ENCODE measurements at places on chromosomes 3 and 15.
A peak's percentile ranks its signal among the peaks of the same experiment; 100 is the strongest.

- no peak for DNase-seq
Observed at GRCh38 chr3:11768604-11769003, 78.1 kb downstream of the TAMM41 start.

GRCh38 chr15:53862386-53862785, 102.9 kb upstream of the WDR72 start:
- DNase-seq, result no peak

- DNase-seq, result no peak
Observed at GRCh38 chr15:60898896-60899295, 330.2 kb downstream of the RORA start.

- no peak for DNase-seq
Observed at GRCh38 chr3:146170591-146170990, 9.6 kb upstream of the PLOD2 start.

- DNase-seq, result no peak
Observed at GRCh38 chr3:188139466-188139865, 14.5 kb upstream of the LPP start.

GRCh38 chr3:128794770-128795649, 69.0 kb downstream of the RAB7A start:
- no peak for DNase-seq

- no peak for DNase-seq
Observed at GRCh38 chr3:135871311-135871710, 94.2 kb upstream of the PPP2R3A start.

GRCh38 chr3:195897081-195897852, 11.1 kb downstream of the TNK2 start:
- DNase-seq, result no peak

GRCh38 chr3:55955891-55956477, 468.9 kb upstream of the WNT5A start:
- no peak for DNase-seq

DNA sequence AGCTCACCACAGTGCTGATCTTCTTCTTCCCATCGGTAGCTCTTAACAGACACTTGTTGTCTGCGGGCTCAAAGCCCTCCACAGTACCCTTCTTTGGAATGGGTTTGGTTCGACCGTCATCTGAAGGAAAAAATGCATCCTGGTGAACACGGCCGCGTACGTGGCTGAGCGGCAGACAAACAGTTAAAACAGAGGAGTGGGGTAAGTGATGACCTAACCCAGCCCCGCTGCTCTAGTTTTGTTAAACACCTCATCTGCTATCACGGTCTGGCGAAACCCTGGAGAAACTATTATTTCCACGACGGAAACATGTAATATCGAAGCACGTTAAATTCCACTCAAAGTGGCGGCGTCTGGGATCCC, 725 bp downstream of the SRP14 start:
- DNase-seq, result no peak

DNA sequence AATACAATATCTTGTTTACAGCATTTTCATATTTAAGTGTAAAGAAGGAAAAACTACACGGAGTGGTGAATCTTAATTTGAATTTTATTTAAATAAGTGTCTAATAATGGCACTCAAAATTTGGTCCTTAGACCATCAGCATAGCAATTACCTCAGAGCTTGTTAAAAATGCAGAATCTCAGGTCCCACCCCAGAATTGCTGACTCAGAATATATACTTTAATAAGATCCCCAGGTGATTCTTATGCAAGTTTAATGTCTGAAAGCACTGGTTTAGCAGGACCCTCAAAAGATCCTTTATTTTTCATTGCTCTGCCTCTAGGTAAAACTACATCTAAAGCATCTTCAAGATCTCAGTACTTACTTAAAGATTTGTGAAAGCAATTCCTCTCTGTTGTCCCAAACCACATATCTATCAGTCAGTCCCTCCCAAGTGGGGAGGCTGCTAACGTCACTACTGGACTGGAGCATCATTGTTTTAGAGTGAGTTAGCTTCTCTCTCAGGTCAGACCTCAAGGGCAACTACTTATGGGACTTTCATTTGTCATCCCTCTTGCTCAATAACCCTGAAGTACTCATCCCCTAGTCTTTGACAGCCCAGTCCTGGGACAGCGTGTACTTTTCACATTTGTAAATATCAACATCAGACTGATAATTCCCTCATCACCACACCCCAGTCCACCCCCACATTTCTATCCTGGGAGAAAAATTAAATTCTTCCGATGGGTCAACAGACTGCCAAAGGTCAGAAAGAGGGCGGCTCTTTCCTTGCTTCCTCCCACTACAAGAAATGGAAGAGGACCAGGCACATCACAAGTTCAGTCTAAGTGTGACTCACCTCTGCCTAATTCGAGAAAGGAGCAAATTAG, 76.7 kb downstream of the CBLB start:
- no peak for DNase-seq

DNA sequence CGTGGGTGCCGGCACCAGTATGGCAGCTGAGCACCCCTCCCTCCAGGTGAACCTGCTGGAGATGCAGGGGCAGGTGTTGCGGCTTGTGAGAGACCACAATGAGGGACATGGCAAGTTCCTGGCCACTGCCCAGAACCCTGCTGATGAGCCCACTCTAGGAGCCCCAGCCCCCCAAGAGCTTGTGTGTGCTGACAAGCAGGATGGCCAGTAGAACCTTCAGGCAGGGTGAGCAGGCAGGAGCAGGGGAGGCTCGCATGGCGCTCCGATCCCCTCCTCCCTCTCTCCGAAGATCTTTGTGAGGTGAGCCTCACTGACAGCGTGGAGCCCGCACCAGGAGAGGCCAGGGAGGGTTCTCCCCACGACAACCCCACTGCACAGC, 29.8 kb downstream of the NGRN start:
- DNase-seq, result no peak

DNA sequence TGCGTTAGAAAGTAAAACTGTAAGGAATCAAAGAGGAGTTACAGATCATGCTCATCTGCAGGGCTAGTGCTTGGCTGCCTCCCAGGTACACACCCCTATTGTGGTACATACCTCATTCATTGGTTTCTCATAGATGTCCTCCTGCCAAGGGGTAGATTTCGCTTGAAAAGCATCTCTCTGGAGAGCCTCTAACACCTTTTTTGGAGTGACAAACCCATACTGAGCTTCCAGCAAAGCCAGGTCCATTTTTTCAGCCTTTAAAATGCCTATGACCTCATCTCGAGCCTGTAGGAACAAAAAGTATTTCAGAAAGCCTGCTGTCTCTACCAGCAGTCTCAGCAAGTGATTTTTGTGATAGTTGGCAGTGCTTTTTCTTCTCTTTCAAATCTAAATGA, 112.1 kb downstream of the CMSS1 start:
- no peak for DNase-seq

DNA sequence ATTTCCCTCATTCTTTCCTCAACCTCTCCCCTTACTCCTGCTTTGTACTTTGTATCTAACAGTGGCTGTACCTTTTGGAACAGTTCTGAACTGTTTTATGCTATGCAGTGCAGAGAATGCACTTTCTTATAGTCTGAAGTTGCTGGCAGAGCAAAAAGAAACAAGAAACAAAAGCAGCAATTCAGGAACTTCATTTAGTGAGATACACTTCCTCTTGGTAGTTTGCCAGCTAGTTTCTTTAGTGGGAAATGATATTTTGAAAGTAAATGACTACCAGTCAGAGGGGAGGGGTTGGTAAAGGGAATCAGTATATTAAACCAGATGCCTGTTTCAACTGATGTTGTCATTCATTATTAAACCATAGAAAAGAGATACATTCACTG, 55.0 kb upstream of the CHD2 start:
- no peak for DNase-seq

- no peak for DNase-seq
Observed at GRCh38 chr15:82122746-82123400, 77.1 kb upstream of the MEX3B start.

DNA sequence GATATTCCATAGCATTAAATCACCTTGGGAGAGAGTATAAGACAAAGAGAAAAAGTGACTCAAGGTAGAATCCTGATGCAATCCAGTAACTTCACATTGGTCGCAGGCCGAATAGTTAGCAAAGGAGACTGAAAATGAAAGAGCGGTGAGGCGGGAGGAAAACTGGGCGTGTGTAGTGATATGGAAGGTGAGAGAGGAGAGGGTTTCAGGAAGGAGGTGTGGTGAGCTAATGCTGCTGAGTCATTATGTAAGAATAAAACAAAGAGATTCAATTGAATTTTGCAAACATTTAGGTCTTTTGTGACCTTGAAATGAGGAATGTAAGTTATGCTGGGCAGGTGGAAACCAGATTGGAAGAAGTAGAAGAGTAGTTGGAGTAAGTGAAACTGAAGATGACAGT, 235.3 kb downstream of the C3orf38 start:
- no peak for DNase-seq

DNA sequence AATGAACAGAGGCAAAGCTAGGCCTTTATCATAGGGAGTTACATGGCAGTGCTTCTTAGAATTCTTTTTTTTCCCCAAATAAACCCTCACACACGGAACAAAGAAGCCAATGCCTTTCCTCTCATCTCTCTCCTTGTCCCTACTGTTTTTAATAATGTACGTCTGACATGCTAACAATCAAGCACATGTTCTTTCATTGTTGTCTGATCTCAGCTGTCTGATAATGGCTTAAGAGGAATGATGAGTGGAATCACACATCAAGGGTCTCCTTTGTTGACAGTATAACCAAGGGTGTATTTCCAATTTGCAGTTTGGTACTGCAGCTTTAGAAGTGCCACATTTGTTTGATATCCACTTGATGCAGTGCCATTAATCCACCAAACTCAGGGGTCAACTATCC, 34.8 kb upstream of the EPHA3 start:
- DNase-seq, result peak; percentile 11

DNA sequence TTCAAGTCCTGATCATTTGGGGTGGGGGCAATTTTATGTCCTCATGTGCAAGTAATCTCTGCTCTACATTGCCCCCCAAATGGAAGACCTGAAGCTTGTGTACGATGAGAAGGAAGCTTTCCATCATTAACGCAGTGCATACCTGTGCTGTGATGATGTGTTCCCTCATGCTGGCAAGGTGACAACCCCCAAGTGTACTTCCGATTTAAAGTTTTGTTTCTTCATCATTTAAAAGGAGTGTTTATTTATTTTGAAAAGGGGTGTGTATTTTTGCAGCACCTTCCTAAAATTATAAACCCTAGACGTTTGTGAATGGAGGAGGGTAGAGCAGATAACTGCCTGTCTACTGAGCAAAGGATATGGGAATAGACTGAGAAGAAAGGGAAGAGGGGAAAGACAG, 45.3 kb downstream of the C2CD4A start:
- no peak for DNase-seq

DNA sequence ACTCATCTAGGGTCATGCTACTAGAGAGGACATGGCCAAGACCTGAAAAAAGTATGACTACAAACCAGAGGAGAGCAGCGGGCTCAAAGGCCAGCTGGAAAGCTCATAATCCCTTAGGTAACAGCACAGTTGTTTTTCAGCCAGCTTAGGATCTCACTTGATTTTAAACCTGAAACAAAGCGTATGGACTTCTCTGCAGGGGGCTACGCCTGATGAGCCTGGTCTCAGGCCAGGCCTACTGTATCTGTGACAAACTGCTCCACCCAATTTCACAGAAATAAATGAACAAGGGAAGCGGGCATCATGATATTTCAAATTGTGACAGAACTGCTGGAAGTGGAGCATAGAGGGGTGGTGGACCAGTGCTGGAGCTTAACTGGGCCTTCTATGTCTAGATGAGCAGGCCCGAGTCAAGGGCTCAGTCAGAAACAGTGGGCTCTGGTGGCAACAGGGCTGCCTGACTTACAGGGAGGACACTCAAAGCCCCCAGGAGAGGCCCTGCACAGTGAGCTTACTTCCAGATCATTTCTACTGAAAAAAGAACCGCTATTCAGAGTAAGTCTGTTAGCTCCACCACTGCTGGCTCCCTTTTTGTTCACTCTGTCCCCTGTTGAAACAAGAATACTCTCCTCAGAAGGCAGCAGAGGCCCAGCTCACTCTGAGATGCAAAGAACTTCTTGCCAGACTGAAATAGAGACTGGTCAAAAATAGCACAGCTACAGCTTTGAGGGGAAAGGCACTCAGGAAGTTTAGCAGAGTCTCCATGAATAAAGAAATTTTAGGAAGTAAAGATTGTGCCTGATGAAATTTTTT, 47.0 kb downstream of the LRIG1 start:
- no peak for DNase-seq

GRCh38 chr3:47961036-47961435, 55.2 kb downstream of the MAP4 start:
- DNase-seq, result no peak

DNA sequence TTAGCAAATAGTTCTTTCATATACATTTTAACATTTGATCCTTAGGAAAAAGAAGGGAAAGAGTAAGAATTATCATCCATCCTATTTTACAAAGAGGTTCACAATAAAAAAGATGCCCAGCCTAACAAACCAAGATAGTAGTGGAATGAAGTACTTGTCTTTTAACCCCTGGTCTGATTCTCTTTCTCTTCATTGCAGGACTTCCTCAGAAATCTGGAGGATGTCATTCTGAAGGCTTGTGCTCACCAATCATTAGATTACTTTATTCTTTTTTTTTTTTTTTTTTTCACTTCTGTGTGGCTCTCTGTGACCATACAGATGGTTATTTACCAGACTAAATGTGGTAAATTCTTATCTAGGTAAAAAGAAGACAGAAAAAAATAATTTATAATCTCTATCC, 7.0 kb downstream of the HDGFL3 start:
- DNase-seq, result no peak

GRCh38 chr3:142886940-142887339, 1.9 kb downstream of the PCOLCE2 start:
- no peak for DNase-seq

DNA sequence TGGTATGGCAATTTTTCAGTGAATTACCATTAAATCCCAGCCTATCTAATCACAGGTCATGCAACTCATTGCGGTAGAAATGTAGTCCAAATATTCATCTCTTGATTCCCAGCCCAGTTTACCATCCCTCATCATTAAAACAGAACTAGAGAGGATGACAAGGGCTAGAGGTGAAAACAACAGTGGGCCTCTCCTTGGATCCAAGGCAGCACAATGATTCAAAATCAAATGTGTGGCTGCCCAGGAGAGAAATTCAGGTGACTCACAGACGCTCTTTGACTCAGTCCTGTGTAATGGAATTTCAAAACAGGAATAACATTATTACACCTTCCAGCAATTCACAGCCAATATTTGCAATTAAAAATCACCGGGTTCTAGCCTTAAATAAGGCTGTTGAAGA, 246.5 kb downstream of the TBL1XR1 start:
- DNase-seq, result no peak
